Posterior cingulate gyrus (tissue), 11 donors: ENCODE measurements at places on chromosomes 5 and 9.
A peak's percentile ranks its signal among the peaks of the same experiment; 100 is the strongest.

DNA sequence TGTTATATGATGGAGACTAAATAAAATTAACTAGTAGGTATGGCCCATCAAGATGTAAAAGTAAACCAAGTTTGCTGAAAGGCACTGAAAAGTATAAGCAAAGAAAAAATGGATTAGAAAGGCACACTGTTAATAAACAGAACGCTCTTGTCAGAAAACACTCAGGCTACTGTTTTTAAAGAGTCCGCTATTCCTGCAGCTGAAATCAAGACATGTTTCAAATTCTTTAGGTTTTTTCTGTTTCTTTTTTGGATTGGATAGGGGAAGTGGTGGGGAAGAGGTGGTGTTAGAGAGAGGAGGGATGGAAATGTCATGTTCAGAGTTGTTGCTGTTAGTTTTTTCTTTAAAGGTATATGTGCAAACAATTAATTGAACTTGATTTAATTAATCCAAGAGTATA lies 17.5 kb downstream of the OSTF1 start:
- no peak for DNase-seq

GRCh38 chr5:93954421-93955069 lies 213.1 kb upstream of the POU5F2 start:
- DNase-seq: no peak

GRCh38 chr5:31186672-31187267 lies 6.7 kb upstream of the CDH6 start:
- DNase-seq: no peak

- no peak for DNase-seq
These were observed 100.6 kb downstream of the ARHGAP26 start for GRCh38 chr5:142870532-142871362.

DNA sequence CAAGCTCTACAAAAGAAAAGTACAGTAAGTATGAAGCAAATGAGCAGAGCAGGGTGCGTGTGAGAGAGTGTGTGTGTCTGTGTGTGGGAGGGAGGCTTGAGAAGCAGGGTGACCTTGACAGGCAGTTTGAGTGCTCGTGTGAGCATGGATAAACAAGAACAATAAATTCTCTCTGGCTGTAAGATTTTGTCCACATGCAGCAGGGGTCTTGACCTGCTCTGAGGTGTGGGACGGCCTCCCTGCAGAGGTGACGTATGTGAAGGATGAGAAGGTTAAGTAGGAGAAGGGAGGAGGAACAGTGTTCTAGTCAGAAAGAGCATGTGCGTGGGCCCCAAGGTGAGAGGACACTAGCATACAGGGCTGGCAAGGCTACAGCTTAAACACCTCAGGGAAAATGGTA lies 49.0 kb downstream of the SPTLC1 start:
- DNase-seq: no peak

DNA sequence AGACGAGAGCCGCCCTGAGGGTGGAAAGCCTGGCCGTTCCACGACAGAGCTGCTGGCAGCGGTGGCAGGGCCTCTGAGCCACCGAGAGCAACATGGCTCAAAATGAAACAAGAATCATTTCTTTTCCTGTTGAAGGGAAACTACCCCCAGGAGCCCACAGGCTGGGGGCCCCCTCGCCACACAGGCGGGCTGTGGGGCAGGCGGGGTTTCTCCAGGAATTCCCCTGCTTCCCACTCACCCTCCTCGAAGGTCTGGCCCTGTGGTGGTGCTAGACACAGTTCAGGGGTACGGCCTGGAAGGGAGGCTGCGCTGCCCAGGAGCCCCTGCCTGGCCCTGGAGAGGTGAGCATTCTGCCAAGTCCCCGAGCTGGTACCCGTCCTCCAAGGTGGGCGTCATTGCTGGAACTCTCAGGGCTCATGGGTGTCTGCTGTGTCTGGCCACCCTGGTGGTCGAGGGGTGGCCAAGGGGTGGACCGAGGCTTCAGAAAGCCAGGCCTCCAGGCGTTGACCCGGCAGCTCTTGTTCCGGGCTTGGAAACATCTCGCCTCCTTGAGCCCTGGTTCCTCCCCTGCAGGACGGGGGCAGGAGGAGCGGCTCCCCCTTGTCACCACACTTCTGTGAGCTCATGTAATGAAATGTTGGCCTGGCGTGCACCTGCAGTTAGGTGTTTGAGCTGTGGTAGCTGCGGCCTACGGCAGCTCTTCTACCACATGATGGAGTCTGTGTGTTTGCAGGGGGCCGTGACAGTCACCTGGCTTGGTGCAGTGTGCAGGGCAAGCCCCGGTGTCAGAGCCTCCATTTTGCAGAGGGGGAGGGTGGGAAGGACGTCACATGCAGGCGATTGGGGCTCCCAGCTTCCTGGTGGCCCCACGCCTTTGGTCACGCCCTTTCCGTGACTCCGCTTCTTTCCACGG lies 65.3 kb downstream of the RXRA start:
- no peak for DNase-seq

GRCh38 chr9:13480693-13481092 lies 201.2 kb upstream of the MPDZ start:
- no peak for DNase-seq

- no peak for DNase-seq
These were observed 136.0 kb downstream of the SCAMP1 start for GRCh38 chr5:78496373-78496772.

- no peak for DNase-seq
These were observed 54.1 kb downstream of the MAN2A1 start for GRCh38 chr5:109743770-109744212.

- DNase-seq: peak; percentile 66
These were observed 3.3 kb upstream of the DCTN3 start for GRCh38 chr9:34623374-34624235.

GRCh38 chr9:5587024-5587423 lies 41.9 kb upstream of the RIC1 start:
- DNase-seq: no peak

DNA sequence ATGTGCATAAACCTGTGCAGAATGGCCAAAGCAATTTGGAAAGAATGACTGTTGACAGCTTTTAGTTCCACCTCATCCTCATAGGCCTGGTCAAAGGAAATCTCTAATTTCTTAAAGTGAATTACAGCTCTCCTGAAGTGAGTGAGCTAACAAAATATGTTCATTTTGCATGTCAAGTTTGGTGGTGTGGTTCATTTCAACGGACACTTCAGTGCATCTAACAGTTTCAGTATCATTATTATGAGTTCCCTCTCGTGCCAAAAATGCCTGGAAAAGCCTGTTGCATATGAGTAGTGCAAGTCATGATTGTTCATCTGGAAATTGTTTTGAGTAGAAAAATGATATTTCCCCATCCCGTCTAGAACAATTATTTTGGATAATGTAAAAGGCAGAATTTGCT lies 53.2 kb upstream of the HMHB1 start:
- DNase-seq: no peak

DNA sequence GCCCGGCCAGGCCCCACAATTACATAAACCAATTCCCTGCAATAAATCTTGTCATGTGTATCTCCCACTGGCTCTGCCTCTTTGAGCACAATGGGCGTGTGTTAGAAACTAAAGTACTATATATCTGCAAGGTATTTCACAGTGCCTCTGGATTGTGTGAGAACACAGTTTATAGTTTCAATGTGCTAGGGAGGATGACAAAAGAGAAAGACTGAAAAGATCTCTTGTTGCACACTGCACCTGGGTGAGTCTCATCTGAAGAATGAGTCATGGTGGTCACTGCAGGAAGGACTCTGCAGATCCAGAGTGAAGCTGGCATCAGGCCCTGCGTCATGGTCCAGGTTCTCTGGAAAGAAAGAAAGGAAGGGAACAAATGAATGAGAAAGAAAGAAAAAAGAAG lies 20.7 kb upstream of the CTSV start:
- no peak for DNase-seq

- no peak for DNase-seq
These were observed 20.9 kb upstream of the CCDC112 start for GRCh38 chr5:115317320-115317719.

DNA sequence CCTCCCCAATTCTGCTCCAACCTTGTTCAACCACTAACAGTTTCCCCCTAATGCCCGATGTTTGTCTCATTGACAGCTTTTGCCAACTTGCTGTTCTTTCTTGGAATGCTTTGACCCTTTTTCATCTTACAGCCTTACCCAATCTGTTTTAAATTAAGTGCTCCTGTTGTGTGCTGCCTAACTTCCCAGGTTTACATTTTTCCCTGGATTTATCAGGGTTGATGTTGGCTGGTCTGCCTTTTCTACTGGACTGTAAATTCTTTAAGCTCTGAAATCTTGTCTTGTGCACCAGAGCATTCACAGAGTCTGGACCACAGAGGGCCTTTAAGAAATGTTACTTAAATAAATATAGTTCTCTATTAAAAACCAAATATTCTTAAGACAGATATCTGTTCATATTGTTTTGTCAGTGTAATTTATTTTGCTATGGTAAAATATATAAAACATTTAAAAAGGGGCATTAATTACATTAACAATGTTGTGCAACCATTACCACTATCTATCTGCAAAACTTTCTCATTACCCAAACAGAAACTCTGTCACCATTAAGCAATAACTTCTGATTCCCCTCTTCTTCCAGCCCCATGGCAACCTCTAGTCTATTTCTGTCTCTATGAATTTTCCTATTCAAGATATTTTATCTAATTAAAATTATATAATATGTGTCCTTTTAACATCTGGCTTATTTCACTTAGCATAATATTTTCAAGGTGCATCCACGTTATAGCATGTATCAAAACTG lies 73.0 kb downstream of the OSTF1 start:
- DNase-seq: no peak

- no peak for DNase-seq
These were observed 47.0 kb downstream of the PLK2 start for GRCh38 chr5:58412932-58413331.

- DNase-seq: no peak
These were observed 72.0 kb downstream of the KIF24 start for GRCh38 chr9:34256987-34257585.

- DNase-seq: no peak
These were observed 36.5 kb upstream of the EGFL7 start for GRCh38 chr9:136626066-136626725.

- no peak for DNase-seq
These were observed 21.8 kb upstream of the RLN1 start for GRCh38 chr9:5361326-5362010.

- DNase-seq: no peak
These were observed 30.2 kb upstream of the SMC5 start for GRCh38 chr9:70228611-70229010.

DNA sequence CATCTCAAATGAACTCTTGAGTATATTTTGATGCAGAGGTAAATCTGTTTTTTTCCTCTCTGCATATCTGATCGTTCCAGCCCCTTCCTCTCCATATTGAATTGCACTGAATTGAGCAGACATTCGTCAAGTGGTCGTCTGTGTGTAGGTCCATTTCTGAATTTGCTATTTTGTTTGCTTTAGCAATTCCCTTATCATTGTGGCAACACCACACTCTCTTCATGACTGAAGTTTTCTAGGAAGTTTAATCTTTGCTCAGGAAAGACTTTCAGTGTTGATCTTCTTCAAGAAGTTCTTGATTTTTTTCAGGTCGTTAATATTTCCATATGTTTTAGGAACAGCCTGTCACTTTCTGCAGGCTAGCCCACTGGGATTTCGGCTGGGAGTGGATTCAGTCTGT lies 132.0 kb downstream of the WNK2 start:
- no peak for DNase-seq

- DNase-seq: no peak
These were observed 7.2 kb downstream of the HMGCS1 start for GRCh38 chr5:43305948-43306565.

GRCh38 chr5:145110834-145111233 lies 724.3 kb downstream of the PRELID2 start:
- no peak for DNase-seq

DNA sequence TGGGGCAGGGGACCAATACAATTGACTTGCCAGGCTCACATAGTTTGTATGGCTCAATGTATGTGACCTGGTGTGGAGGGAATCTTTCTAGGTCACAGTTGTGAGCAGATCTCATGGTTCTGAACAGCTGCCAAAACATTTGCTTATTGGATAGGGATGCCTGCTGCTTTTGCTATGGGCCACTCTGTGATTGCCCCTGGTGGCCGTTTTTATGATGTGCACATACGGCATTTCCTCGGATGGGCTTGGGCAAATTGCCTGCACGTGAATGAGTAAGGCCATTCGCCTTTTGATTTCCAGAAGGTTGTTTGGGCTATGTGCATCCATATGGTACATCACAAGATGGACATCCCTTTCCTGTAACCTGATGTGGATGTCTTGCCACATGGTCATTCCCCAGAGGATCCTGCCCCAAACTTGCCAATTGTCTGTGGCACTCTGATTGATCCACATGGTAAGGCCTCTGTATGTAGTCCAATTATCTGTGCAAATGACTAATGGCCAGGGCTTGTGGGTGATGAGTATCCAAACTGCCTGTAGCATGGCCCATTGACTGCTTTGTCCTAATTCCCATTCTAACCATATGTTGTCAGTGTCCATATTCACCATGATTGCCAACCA lies 10.7 kb upstream of the SLC22A4 start:
- DNase-seq: no peak
